ENCODE measurements at places on chromosomes 2 and 18.

- no peak for DNase-seq
These were observed 139.9 kb downstream of the TANC1 start for GRCh38 chr2:159108181-159108893.

- no peak for DNase-seq
These were observed 112.5 kb upstream of the DCC start for GRCh38 chr18:52227536-52227935.

GRCh38 chr2:165109915-165110314 lies 93.9 kb downstream of the SCN3A start:
- DNase-seq, result no peak

DNA sequence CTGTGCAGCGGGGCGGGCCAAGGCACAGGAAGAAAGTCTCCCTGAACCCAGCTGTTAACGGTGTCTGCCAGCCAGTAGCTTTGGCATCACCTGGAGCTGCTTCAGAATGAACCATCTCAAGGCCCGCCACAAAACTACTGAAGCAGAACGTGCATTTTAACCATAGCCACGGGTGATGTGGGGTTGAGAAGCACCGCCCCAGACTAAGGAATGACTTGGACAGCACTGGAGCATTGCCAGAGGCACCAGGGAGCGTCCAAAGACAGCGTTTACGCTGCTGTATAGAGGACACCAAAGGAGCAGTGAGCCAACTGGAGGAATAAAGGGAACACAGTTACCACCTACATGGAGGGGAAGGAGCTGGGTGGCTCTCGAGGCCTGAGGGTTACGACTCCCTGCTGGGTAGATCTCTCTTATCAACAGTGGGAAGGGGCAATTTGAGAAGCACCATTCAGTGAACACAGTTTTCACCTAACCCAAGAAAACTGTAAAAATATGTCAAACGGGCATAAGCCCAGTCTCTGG lies 28.4 kb upstream of the LONRF2 start:
- no peak for DNase-seq

DNA sequence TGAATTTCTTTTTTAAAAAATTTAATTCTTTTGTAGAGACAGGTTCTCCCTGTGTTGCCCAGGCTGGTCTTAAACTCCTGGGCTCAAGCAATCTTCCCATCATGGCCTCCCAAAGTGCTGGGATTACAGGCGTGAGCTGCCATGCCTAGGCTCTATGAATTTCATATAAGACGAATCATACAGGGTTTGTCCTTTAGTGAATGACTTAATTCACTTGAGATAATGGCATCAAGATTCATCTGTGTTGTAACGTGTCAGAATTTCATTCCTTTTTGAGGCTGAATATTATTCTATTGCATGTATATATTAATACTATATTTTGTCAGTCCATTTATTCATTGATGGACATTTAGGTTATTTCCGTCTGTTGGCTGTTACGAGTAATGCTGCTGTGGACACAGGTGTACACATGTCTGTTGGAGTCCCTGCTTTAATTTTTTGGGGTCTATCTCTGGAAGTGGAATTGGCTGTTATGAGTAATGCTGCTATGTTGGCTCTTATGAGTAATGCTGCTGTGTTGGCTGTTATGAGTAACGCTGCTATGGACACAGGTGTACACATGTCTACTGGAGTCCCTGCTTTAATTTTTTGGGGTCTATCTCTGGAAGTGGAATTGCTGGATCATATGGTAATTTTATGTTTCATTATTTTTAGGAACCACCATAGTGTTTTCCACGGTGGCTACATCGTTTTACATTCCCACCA lies 210.6 kb downstream of the CAMKMT start:
- DNase-seq, result no peak

Data from CD4-positive, alpha-beta T cell treated with Interleukin-4 for 4 hours (primary cell).